ENCODE measurements at places on chromosomes 11 and 22. TPM values are rescaled to one million over a fixed set of nuclear protein-coding genes. Genes with fewer than 3 reads are reported as not detected.
A peak's percentile ranks its signal among the peaks of the same experiment; 100 is the strongest.

DNA sequence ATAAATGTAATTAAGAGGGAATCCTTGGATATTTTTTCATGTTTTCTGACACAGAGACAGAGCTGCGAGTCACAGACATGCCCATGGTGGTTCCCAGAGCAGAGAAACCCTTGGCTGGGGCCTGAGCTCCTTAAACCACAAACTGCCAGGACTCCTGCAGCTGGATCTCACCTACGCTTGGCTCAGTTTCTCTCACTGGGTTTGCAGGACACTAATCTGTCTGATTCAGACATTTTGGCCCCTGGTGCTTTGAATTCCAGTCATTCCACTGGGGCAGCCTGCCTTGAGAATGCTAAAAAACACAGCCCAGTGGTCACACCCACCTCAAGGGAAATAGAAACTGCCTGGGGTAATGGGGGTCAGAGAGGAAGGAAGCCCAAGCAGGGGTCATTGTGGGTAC, 122.6 kb downstream of the CCDC81 start:
- DNase-seq, result no peak

Gene IGSF9B
- 19.6 TPM for total RNA-seq

- DNase-seq, result peak; percentile 58
These were observed 8.8 kb upstream of the CUL5 start for GRCh38 chr11:107999759-108000455.

Gene MS4A8
- not detected for total RNA-seq

- DNase-seq, result peak; percentile 23
These were observed 48.7 kb downstream of the TBC1D22A start for GRCh38 chr22:46810856-46811786.

GRCh38 chr22:35443790-35444684, 44.1 kb downstream of the MCM5 start:
- DNase-seq, result no peak

Gene CHRNA10
- total RNA-seq, result 2.4 TPM

GRCh38 chr22:36433318-36434231, 45.8 kb upstream of the MYH9 start:
- DNase-seq, result no peak

DNA sequence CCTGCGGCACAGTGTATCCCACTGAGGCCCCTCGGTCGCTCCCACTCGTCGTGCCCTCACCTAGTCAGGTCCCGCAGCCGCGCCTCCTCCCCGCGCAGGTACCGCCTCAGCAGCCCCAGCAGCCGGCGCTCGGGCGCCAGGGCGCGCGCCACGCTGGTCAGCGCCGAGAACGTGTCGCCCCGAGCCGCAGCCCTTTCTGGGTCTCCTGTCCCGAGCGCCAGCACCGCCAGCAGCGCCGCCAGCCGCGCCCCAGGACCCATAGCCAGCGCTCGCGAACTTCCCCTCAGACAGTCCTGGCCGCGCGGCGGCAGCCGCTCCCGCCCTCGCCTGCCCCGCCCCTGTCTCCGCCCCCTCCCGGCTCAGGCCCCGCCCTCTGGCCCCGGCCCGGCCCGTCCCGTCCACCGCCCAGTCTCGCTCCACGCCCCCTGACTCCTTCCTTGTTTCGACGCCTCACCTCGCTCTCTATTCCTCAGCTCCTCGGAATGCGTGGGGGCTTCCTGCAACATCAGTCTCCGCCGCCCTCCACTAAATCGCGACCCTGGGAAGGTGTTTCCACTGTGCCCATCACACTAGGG, at the start of gene P4HA3:
P4HA3 (minus strand) TSS at position 289 of the 575 bp plus-strand sequence; CDS start at position 260, 29 bp downstream.
- DNase-seq, result peak; percentile 63
